Stimulated activated CD4-positive, alpha-beta T cell treated with anti-CD3 and anti-CD28 coated beads, Interleukin-1b, Interleukin-23, amount 100 ng/mL, for 48 hours (primary cell): ENCODE measurements at places on chromosomes 6 and 20.

GRCh38 chr6:101402622-101403031 lies 9.1 kb downstream of the GRIK2 start:
- DNase-seq, result no peak

DNA sequence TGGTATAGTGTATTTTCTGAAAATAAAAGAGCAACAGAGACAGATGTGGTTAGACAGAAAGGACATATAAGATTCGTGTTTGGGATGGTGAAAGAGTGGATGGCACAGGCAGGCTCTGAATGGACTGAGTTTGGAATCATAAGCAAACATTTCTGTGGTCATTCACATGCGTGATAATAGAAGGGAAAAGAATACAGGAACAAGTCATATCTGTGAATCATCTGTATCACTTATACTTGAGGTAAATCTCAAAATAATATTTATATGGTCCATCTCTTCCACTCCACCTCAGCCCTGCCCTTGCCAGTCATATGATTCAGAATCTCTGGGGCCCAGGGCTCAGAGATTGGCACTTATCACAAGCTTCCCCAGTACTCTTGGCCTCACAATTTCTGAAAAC lies 535.1 kb downstream of the BCKDHB start:
- no peak for DNase-seq

GRCh38 chr20:33648396-33649004 lies 13.6 kb upstream of the C20orf144 start:
- no peak for DNase-seq

DNA sequence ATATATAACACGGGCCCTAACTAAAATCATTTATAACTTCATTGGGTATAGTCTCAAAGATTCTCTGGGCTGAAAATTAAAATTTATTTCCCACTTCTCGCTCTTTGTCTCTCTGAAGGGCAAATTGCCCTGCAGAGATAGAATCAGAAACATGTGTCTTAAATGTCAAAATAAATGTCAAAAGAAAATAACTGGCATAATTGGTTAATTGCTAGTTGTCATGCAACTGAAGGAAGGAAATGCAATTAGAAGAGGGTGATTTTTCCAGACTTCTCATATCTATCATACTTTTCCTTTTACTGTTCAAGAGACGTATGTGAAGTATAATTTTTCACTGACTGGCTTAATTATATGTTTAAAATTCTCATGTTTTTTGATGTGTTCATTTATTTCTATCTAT lies 80.3 kb upstream of the HMGCLL1 start:
- DNase-seq, result no peak

DNA sequence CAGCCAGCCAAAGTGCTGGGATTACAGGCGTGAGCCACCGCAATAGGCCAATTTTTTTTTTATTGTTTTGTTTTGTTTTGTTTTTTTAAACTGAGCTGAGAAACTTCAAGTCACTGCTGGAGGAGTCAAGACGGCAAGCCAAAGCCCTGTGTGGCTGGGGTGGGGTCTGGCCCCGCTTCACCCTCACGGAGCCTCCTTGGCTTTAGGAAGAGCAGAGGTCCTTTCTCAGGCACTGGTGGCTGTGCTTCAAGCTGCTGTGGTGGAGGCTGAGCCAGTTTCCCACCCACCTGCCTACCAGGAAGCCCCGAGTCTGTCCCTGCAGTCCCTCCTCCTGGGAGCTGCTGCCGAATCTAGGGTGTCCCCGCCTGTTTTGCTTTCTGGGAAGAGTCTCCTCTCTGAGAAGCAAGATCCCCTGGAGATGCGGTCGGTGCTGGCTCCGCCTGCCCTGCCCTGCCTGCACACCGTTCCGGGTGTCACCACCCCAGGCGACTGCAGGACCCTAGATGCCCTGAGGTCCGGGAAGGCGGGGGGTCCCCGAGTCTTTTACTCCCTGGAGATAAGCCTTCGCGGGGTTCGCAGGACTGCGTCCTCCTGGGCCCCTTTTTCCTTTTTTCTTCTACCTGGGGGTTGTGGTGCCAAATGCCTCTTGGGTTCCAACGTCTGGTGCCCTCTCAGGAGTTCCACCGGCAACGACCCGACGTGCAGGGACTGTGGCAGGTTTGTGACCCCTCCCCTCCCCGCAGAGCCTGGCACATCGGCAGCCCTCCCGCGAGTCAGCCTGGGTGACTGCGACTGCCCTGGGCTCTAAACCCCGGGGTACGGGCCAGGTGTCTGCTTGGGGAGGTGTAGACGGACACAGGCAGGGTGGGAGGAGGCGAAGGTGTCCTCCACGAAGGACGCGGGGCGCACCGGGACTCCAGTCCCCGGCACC lies 100.7 kb downstream of the TAF4 start:
- DNase-seq, result no peak

GRCh38 chr6:125812394-125813292 lies 21.9 kb downstream of the NCOA7 start:
- no peak for DNase-seq

- DNase-seq, result no peak
Observed at GRCh38 chr20:53332022-53332837, 261.4 kb downstream of the ZNF217 start.

- no peak for DNase-seq
Observed at GRCh38 chr20:59007665-59008511, 834 bp upstream of the CTSZ start.

- no peak for DNase-seq
Observed at GRCh38 chr6:135583256-135583761, 85.8 kb upstream of the AHI1 start.

- DNase-seq, result no peak
Observed at GRCh38 chr6:12903246-12903645, 186.7 kb downstream of the PHACTR1 start.

- no peak for DNase-seq
Observed at GRCh38 chr6:90691823-90692222, 105.0 kb upstream of the MAP3K7 start.

GRCh38 chr6:125041740-125042459 lies 79.7 kb downstream of the RNF217 start:
- DNase-seq, result no peak

- DNase-seq, result no peak
Observed at GRCh38 chr6:43277643-43278523, 20.2 kb upstream of the SLC22A7 start.

GRCh38 chr6:7112741-7113313 lies 5.1 kb downstream of the RREB1 start:
- peak; percentile 45 for DNase-seq

DNA sequence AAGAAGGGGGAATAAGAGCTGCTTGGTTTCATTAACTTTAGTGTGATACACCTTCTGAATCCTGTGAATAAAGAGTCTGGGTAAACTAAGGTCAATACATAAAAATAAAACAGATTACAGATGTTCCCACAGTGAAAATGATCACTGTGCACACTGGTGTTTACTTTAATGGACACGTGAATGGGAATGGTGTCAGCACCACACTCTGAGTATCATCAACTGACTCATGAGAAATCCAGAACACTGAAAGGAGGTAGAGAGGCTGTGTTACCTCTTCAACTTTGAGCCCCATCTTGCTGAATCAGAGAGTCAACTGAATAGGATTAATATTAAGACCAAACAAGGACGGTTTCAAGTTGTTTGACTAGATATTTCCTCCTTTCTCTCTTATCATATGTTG lies 75.0 kb downstream of the ELOVL4 start:
- DNase-seq, result no peak

DNA sequence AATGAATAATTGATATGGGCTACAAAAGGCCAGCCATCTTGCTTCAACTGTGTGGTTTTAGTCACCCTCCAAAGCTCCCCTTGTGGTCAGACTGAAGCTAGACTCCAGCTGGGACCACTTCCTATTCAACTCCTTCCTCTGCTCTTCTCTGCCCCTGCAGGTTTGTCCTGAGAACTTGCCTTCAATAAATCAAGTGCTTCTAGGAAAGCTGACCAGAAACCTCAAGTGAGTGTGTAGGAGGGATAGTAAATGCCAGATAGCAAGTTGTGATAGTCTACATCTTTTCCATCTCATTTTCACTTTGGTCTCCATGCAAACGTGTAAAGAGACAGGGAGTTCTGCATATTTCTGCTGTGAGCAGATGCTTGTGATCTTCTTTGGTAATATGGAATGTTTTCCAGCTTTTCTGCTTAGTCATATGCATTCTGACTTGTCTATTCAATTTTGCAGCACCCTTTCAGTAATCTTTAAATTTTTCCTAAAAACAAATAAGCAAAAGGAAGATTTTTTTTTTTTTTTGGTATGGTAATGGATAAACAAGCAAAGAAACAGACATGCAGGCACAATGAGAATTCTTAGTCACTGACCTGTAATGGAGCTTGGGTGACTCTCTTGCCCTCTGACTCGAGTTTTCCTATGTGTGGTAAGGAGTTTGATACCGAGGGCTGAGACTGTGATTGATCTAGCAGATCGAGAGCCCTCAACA lies 201.3 kb upstream of the BTBD3 start:
- no peak for DNase-seq

DNA sequence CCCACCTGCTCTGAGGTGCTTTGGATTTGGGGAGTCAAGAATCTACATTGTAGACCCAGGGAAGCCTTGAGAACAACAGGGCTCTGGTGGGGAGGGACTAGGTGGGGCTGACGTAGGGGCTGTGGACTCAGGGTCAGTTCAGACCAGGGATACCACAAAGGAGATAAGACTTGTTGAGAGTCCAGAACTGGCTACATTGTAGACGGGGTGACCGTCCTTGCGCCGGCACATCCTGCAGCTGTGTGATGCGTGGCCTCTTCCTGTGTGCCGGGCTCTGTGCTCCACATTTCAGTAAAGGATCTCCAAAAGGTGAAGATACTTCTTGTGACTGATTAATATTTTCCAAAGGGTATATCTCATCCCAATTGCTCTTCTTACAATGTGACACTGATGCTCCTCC lies 9.8 kb upstream of the TLDC2 start:
- DNase-seq, result no peak

DNA sequence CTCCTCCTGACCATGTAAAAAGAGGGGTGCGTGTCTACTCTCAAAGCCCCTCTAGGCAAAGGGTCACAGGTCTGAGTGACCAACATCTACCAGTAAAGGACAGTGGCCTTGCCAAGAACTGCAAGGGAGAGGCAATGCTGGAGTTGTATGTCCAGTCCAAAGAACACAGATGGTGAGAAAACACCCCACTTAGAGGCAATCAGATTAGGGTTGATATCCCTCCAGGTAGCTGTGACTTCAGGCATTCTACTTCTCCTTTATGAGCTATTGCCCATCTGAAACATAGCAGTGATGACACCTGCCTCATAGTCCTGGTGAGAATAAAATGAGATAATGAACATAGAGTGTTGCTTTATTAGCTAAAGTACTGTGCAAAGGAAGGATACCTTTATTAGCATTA lies 50.8 kb upstream of the MAFB start:
- DNase-seq, result no peak

DNA sequence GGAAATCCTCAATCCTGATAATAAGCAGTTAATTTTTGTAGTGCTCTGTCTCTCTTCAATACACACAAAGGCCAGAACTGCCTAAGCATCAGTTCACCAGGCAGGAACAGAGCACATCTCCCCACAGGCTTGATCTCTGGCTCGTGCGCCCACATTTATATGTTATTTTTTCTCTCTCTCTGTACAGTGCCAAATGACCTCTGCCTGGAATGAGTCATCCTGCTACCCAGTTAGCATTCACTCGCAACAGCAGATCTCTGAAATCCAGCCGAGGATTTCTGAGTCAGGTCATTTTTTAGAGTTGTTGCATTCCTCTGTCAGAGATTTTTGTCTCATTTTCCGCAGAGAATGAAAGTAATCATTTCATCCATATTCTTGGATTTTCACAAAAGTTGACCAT lies 107.1 kb downstream of the COL12A1 start:
- DNase-seq, result no peak

DNA sequence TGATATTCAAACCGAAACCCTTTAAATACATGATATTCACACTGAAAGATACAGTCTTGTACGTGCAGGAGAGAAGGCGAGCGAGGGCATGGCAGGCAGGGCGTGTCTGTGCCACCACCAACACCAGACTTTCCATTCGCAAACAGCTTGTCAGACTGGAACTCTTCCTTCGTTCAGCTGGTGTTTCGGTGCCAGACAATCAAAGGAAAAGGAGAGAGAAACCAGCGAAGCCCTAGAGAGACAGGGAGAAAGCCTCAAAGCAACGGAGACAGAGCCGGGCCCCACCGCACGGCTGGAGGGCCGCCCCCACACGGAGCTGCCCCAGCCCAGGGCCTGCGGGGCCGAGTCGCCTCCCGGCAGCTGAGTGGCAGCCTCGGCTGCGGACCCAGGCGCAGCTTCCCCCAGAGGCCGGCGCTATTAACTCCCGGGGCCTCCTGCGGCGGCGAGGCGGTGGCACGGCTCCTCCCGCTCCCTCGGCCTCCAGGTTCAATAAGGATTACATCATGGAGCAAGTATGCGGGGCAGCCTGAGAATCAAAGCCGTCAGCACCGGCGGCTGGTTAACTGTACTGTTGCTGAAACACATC lies 32.1 kb upstream of the NR2E1 start:
- peak; percentile 37 for DNase-seq

GRCh38 chr20:10094566-10095173 lies 59.9 kb downstream of the ANKEF1 start:
- DNase-seq, result no peak

GRCh38 chr20:32972181-32973076 lies 31.8 kb downstream of the SUN5 start:
- peak; percentile 85 for DNase-seq

GRCh38 chr6:163771180-163771579 lies 356.7 kb downstream of the QKI start:
- no peak for DNase-seq

DNA sequence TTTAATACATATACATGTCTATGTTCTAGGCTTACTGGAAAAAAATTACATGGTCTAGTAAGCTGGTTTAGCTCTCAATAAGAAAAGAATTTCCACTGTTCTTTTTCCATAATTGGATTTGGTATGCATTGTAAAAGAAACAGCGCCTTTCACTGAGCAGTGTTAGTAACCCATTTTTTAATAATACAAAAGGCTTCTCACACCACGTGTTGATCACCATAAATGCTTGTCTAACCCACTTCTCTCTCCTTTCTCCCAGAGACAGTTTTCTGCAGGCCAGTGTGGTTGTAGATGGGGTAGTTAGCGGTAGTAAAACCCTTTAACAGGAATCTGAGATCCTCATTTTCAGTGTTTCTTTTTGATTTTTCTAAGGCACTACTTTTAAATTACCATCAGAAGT lies 348.7 kb upstream of the MANEA start:
- DNase-seq, result no peak

DNA sequence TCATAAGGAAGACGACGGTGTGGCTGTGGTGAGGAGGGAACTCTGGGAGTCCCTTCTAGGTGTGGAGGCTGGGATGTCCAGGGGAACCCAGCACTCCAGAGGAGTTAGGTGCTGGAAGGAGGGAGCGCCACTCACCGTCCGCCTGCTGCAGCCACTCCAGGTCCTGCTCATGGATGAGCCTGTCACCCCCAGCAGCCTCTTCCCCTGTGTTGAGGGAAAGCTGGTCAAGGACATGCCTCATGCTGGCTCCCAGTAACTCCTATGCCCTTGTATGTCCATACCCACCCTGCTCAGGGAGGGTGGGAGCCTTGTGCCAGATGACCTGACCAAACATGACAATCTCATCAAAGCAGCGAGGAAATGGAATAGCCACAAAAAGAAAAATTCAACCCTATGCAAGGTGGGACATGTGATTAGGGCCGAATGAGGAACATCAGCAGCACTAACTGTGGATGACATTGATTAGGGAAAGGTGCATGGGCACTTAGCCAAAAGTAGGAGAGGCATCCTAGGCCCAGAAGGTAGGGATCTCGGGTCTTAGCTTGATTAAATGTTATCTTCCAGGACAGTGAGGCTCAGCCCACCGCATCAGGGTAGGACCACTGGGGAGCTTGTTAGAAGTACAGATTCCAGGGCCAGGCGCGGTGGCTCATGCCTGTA lies 3.0 kb downstream of the DNPH1 start:
- no peak for DNase-seq
